Kidney glomerular epithelial cell (primary cell): ENCODE measurements at places on chromosomes 2 and 18.

DNA sequence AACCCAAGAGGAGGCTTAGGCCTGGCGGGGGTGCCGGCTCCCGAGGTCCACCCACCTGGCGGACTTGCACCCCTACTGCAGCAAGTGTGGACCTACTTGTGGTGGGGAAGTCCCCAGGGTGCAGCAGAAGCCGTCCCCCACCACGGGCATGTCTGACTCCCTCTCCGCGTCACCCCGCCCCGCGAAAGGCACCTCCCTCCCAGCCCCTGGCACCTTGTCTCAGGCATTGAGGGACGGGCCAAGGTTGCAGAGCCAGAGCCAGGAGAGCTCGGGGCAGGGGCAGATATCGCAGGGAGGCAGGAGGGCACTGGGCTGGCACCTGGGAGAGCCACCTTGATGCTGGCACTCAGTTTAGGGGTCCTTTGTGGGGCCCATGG, 19.0 kb downstream of the CROCC2 start:
- no peak for DNase-seq

- no peak for DNase-seq
Measured at GRCh38 chr18:50461251-50461650, 86.4 kb downstream of the SKA1 start.

DNA sequence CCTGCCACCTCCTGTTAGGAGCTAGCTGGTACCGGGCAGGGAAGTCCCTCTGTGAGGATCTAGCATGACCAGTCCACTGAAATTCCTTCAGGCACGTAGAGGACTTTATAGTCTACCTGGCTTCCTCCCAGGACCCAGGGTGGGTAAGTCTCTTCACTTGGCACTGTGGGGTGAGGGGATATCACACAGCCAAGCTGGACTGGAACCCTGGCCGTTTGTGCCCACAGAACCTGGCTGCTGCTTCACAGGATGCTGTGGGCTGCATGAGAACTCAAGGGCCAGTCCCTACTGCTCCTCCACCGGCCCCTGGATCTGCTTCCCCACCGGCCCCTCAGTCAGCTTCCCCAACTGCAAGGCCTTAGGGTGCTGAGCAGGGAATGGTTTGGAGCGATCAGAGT, 35.8 kb downstream of the HS1BP3 start:
- DNase-seq: no peak

DNA sequence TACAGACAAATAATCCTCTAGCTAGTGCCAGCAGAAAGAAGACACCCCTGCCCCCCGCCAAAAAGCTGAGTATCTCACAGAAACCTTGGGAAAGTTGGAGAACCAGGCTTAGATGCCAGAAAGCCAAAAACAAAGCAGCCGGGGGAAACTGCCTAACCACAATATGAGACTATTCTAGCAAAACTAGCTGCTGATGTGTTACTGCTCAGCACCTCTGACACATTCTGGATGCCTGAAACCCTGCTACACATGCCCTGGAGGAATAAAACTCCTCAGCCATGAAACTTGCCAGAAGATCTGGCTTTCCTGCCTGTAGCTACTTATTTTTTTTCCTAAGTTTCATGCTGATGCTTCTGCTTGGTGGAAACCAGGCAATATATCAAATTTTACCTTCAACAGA, 122.7 kb upstream of the GCFC2 start:
- DNase-seq: no peak

- peak; percentile 75 for DNase-seq
Measured at GRCh38 chr2:216316743-216317142, 55.5 kb downstream of the MARCHF4 start.

GRCh38 chr18:79373736-79374135, 22.0 kb upstream of the NFATC1 start:
- no peak for DNase-seq

- DNase-seq: no peak
Measured at GRCh38 chr2:127082974-127083373, 24.0 kb downstream of the BIN1 start.

DNA sequence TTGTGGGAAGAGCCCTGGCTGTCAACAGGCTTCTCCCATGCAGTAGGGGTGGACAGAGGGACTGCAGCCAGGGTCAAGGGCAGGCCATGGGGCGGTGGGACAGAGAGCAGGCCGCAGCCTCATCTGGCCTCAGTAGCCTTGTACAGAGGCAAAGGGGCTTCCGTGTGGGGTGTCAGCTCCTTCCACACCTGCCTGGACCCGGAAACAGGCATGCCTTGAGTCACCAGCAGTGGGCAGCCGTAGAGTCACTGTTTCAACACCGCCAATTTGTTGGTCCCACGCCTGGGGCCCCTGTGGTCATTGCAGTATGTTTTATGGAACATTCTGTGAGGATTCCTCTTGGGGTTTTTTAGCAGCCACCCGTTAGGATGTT, 173.0 kb downstream of the SMAD7 start:
- no peak for DNase-seq

DNA sequence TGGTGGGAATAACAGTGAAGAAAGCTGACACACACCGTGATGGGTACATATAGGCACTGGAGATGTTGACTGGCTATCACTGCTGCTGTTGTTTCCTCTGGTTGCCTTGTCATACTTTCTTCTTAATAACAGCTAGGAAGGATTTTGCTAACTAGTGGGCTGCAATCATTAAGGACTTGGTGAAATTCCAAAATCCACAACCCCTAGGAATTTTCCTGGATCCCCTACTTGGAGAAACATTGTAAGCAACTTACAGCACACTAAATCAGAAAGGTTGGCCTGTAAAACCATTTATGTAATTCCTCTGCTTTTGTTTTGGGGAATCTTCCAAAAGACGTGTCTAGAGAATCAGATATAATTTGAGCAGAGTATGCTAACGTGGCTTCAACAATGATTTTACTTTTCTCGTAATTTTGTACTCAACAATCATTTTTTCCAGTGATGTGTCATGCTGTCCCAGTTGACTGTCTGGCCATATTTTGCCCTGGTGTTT, 8.0 kb upstream of the COL3A1 start:
- DNase-seq: no peak

- DNase-seq: no peak
Measured at GRCh38 chr2:40244251-40244650, 207.6 kb downstream of the SLC8A1 start.

DNA sequence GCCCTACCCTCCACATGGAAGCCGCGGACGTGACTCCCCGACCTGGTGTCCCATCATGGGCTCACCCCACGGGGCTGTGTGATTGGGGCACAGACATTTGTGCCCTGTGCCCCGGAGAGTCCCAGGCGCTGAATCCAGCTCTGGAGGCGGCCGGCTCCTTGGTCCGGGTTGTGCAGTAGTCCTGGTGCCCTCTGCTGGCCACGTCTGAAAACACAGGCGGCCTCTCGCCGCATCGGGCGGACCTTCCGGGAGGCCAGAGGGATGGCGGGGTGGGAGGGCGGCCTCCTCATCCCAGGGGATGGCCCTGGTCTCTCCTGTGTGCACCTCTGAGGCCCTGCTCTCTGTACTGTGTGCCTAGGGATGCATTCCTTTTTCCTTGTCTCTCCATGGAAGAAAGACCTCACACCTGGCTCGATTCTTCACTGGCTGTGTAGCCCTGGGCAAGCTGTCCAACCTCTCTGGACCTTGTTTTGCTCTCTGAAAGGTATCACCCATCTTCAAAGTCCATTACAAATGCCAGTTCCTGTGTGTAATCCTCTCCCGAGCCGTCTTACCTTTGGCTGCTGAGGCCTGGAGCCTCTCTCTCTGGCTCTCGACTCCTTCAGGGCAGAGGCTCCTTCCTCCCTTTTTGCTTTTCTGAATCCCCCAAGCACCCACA, 27.6 kb downstream of the CELF4 start:
- DNase-seq: peak; percentile 58

GRCh38 chr2:187554011-187554703, at the start of gene TFPI:
Gene TFPI (minus strand): TSS chr2:187554435. CDS start chr2:187503768, 50,667 bp downstream.
- peak; percentile 67 for DNase-seq

GRCh38 chr2:203733684-203734083, 27.2 kb downstream of the CD28 start:
- DNase-seq: no peak

GRCh38 chr18:33781429-33781828, 203.4 kb downstream of the ASXL3 start:
- no peak for DNase-seq

DNA sequence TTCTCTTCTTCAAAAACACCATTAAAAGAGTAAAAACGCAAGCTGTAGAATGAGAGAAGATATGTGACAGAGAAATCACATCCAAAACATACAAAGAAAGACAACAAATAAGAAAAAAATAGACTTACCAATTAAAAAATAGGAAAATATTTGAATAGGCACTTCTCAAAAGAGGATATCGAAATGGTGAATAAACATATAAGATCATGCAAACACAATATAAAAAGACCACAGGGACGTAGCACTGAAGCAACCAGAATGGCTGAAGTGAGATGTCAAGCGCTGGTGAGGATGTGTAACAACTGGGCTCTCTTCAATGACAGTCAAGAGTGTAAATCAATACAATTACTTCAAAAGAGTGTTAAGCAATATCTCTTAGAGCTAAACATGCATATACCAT, 202.3 kb downstream of the ZBTB7C start:
- no peak for DNase-seq

GRCh38 chr2:204032301-204032700, 95.7 kb downstream of the ICOS start:
- no peak for DNase-seq

DNA sequence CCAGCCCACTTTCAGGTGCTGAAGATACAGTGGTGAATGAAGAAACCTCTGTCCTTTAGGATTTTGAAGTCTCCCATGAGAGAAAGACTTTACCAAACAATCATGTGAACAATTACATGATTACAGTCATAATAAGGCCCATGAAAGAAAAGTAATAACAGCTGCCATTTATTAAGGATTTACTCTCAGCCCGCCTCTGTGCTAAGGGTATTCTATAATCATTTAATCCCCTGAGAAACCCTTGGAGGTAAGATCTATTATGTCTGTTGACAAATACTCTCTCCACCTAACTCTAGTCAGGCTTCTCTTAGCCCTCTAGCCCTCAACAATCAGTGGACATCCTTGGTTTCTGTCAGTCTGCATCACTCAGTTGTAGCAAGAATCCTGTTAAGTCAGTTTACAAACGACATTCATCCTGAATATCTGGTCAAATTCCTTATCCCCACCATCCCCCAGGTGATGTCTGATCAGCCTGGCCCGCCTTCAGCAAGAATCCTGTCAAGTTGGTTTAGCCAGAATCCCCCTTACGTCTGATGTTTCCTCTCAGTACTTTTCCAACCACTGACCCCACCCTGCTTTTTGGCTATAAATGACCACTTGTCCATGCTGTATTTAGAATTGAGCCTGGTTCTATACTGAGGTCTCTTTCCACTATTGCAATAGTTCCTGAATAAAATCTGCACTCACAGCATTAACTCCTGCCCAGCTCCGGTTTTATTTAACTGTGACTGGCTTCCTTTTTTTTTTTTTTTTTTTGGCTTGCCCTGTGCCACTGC, 12.2 kb upstream of the SOCS6 start:
- no peak for DNase-seq

GRCh38 chr2:102391565-102391964, 31.4 kb upstream of the IL18RAP start:
- no peak for DNase-seq

GRCh38 chr2:229417176-229417575, 146.1 kb upstream of the PID1 start:
- no peak for DNase-seq

DNA sequence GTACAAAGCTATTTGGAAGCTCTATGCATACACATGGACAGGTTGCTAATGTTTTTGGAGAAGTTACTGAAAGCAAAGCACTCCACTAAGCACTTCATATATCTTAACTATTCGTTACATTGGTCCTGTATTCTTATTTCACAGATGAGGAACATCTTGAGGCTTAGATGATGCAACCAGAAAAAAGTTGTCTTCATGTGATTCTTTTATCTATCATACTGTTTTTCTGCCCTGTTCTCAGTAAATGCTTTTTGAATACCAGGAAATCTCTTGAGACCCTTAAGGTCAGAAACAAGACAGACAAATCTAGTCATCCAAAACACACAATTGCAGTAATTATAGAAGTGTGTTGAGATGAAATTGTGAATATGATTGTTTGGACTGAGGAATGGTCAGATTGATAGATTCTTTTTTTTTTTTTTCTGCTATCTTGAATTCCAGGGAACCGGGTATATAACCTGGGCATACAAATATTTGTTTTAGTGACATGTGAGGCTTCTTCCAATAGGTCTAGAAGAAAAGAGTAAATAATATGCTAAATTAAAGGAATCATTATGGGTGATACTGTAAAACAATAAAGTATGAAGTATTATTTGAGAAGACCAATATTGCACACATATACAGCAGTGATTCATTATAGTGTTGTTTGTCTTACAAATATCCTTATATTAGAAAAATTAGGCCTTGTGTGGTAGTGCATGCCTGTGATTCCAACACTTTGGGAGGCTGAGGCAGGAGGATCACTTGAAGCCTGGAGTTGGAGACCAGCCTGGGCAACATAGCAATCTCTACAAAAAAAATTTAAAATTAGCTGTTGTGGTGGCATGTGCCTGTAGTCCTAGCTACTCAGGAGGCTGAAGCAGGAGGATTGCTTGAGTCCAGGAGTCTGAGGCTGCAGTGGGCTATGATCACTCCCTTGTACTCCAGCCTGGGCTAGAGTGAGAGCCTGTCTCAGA, 33.7 kb downstream of the EHBP1 start:
- no peak for DNase-seq

DNA sequence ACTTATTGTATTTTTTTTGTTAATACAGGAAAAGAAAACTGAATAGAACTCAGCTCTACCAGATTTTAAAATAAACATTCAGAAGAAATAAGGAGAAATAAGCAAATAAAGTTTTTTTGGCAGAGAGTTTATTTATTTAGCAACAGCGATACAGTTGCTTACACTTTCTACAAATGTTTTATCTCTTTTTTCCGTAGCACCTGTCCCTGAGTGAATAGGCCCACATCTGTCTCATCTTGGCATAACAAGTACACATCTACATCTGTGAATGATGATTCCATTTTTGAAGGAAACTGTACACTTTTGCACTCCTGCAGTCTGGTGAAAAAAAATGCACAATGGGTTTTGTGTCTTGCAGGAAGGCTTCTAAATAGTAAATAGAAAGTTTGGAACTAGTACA, 783.6 kb upstream of the ZEB2 start:
- DNase-seq: no peak

DNA sequence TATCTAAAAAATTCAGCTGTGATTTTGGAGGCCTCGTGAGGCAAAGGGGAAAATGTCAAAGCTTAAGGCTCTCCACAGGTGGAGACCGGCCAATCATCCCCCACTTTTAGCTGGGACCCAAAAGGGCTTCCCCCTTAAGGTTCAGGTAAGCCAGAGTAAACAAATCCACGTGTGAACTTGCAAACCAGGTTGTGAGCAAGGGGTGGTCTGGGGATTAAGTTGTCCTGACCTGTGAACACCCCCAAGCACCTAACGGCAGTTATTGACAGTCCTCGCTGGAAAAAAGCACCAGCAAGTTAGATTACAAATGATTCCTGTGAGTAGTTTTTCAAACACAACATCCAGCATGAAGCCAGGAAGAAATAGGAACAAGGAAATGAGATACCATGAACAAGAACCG, 42.9 kb downstream of the MYO7B start:
- DNase-seq: no peak

DNA sequence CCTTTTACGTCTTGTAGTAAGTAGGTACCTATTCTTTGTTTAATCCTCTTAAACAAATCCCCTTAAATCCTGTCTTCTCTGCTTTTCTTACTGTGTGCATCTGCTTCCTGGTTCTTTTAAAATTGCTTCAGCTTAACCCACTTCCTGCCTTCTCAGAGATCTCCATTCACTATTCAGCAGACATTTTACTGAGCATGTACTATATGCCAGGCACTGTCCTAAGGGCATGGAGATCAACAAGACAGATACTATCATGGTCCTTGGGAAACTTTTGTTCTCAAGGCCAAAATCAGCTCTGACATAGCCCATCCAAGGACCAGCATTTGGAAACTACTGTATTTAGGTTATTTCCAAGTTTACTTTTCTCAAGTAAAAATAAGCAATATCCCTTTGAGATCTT, 227.5 kb downstream of the TPGS2 start:
- no peak for DNase-seq

GRCh38 chr18:36634573-36635216, 194.1 kb downstream of the TPGS2 start:
- peak; percentile 31 for DNase-seq
